ENCODE measurements at places on chromosomes 1 and 21.

GRCh38 chr1:1173061-1173792, 453 bp upstream of the TTLL10 start:
- no peak for DNase-seq

DNA sequence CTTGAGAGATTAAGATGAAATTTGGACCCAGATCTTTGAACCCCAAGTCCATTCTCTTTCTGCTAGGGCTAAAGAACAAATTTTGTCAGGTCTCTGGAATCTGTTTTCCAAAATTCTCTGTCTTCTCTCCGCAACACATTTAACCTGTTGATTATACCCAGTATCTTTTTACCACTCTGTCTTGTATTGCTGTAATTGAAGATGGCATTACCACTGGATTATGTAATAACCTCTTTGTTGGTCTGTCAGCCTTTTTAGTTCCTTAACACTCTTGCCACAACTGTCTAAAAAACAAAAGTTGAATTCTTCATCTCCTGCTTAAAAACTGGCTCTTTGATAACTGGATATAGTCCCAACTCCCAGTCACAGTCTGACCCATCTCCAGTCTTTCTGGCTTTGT, 3.0 kb downstream of the SRP9 start:
- no peak for DNase-seq

GRCh38 chr1:234896477-234897389, 231.9 kb downstream of the TOMM20 start:
- DNase-seq = no peak

- no peak for DNase-seq
Measured at GRCh38 chr21:27371975-27372331, 405.1 kb upstream of the ADAMTS5 start.

DNA sequence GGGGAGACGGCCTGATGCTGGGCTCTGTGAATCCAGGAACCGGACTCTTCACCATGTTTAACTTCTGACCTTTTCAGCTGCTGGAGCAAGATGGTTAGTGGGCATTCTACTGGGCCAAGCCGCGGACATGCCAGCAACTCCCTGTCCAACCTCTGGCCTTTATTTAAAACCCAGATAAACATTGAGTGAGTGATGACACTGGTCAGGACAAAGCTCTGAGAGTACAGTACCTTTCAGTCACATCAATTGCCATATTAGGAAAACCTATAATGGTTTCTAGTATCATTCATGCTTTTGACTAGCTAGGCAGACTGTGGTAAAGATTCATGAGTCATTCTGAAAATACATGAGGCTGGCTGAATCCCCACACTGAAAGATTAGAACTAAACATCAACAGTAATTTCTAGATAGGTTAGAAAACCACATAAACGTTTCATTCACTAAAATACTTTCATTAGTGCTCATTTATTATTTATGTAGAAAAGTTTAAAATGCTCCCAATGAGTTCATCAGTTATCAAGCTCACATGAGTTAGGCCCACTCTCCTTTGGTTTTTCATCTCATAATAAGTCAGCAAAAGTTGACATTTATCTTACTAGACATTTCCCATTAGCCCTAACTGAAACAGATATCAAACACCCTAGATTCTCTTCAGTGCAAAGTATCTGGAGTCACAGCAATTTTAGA, 7.1 kb upstream of the ACTA1 start:
- peak; percentile 91 for DNase-seq

All from activated CD4-positive, alpha-beta T cell treated with anti-CD3 and anti-CD28 coated beads, Interleukin-10, Interleukin-2, amounts not matched to agents 100 ng/mL and 50 ng/mL, durations not matched to agents 16 hours and 8 hours (primary cell).